DMS 273 treated with DMSO at 0.1 percent for 48 hours (cell line): ENCODE measurements at places on chromosomes 6 and 20.

DNA sequence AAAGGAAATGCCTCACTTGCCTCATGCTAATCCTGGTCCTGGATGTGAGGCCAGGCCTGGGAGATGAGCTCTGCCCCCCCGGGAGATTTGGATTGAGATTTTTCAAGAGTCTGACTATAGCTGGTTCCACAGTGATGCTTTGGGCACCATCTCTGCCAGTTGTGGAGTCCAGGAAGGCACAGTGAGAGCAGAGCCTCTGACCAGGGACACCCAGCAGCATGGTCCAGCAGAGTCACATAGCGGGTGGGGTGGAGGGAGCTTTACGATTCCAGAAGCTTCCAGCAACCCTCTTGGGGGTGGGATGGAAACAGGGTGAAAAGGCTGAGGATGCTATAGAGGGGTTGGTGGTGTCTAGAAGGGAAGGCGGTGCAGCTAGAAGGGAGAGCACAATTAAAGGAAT, 8.7 kb downstream of the SLC32A1 start:
- no peak for DNase-seq

DNA sequence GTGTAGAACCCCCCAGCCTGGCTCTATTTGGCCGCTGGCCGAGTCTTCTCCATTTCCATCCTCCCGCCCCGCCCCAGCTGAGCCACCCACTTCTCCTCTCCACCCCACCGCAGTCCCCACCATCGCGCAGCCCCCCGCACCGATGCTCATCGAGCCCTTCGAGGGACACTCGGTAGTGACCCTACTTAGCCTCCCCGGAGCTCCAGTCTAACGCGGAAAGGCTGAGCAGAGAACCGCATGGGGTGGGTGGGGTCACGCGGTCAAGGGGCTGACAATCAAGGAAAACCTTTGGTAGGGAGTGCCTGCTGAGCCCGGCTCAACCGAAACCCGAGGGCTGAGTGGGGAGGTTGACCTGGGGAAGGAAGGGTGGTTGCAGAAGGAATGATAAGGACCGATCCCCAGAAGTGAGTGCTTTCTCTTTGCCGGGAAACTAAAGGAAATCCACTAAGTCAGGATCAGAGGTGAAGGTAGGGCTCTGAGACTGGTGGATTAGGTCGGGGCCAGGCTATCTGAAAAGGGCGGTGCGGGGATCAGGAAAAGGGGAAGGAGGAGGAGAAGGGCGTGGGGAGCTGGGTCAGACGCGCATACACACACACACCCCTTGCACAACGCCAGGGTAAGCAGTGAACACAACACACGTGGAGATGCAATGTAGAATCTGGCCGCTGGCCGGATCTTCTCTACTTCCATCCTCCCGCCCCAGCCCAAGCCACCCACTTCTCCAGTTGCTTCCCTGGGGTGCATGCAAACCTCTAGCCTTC, 49.8 kb downstream of the CPXM1 start:
- DNase-seq = no peak

DNA sequence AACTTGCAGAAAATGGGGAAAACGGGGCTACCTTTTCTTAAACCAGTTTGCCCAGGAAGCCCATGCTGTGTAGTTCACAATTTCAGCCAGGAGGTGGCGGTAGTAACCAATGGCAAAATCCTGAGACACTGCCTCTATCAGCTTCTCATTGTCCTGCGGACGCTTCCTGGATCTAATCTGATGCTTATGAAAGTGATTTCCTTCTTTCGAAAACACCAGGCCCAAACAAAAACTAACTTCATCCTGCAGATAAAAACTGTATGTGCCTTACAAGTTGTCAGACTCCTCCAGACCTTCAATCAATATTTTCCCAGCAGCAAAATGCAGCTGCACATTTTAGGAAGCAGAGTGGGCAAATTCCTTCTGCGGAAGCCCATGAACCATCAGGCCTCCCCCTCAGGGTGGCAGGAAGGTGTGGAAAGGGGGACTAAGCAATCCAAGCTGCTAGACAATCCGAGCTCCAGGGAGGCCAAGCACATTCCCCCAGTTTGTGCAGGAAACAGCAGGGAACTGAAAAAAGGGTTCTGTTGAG, 88.5 kb downstream of the LY86 start:
- DNase-seq = peak; percentile 43

DNA sequence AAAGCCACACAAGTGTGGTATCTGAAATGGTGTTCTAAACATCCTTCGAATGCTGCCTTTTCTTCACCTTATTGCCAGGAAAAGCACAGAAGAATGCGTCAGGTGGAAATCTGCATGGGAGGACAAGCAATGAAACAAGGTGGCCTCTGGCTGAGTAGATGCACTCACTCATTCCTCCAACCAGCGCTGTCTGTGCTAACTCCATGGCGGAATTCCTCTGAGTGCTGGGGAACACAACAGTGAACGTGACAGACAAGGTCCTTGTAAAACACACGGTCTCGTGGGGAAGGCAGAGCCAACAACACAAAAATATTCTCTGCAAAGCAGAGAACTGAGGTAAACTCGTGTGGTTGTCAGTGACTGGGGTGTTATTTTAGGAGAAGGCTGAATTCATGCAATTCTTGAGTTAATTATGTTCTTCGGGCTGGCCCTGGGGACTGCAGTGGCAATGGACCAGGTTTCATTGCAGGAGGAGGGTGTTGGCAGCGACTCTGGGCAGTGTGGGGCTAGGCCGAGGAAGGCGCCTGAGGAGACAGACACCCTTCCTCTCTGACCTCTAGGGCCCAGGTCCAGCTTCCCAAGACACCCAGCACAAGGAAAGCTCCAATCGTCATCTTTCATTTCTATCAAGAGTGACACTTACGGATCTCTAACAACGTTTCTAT, 339.7 kb downstream of the PRKN start:
- no peak for DNase-seq

- DNase-seq = no peak
Observed at GRCh38 chr6:86273936-86274335, 631.2 kb upstream of the SYNCRIP start.
